PC-3 (cell line): ENCODE measurements at places on chromosomes 3 and 15. TPM values are rescaled to one million over a fixed set of nuclear protein-coding genes. Genes with fewer than 3 reads are reported as not detected.

DNA sequence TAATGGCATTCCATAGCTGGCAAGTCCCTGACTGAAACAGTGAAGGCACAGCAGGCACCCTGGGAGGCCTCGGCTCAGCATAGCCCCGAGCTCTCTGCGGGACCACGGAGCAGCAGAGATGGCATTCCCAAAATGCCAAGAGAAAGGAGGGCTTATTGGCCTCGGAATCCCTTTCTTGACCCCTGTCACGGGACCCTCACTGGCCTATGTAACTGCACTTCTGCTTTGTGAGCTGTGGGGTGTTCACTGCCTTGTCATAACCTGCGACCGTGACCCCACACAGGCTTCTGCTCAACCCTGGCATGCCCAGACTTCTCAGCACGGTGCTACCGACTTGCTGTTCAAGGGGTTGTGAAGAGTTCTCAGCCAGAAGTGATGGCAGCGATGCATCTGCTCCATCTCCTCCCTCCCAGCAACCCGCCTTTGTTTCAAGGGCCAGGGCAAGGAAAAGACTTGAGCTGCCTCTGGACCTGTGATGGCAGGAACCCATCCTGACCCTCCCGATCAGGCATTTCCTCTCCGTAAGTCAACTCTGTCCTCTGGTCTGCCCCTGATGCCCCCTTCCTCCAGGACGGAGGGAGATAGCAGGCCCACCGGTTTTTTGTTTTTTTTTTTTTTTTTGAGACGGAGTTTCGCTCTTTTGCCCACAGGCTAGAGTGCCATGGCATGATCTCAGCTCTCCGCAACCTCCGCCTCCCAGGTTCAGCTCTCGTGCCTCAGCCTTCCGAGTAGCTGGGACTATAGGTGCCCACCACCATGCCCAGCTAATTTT lies 30.5 kb downstream of the EHD4 start:
- no peak overlapping the region for H3K4me3 ChIP-seq
- no peaks in the 10 kb centered on the region for H3K27me3 ChIP-seq
- peaks cover 52% of the 10 kb centered on the region for H3K36me3 ChIP-seq

The MYO9A gene
- total RNA-seq: 14.3 and 18.3 TPM in 2 replicates

- peak; percentile 86 for DNase-seq
- H3K27me3 ChIP-seq: no peaks in the 10 kb centered on the region
- peak within 1 kb of the TSS; percentile 86 for H3K4me3 ChIP-seq
Measured at GRCh38 chr15:43133430-43134156, at the start of gene TMEM62. Gene TMEM62, plus strand, starts transcription at chr15:43133586. Its CDS starts 217 bp downstream, at chr15:43133803.

The DNAH12 gene
- total RNA-seq: 0.07 TPM in 1 of 2 replicates, not detected in the other

DNA sequence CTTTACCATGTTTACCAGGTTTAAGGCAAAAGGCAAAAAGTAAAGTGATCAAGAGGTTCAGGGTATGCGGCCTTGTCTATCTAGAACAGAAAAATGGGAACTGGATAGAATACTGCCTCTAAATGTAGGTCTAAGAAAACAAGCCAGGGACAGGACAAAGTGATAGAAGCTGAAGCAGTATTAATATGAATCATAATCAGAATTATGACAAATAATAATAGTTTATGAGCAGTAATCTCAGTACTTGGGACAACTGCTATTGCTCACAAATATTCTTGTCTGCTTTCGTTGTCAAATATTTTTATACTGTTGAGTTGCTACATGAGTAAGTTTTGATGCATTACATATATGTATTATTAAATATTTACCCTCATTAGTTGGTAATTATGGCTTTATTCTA lies 356.9 kb upstream of the RBMS3 start:
- no peaks in the 10 kb centered on the region for H3K36me3 ChIP-seq
- peaks cover 14% of the 10 kb centered on the region for H3K4me1 ChIP-seq
- no peak overlapping the region for H3K27ac ChIP-seq
- no peak overlapping the region for H3K4me3 ChIP-seq
- H3K27me3 ChIP-seq: no peaks in the 10 kb centered on the region
- no peak for DNase-seq

DNA sequence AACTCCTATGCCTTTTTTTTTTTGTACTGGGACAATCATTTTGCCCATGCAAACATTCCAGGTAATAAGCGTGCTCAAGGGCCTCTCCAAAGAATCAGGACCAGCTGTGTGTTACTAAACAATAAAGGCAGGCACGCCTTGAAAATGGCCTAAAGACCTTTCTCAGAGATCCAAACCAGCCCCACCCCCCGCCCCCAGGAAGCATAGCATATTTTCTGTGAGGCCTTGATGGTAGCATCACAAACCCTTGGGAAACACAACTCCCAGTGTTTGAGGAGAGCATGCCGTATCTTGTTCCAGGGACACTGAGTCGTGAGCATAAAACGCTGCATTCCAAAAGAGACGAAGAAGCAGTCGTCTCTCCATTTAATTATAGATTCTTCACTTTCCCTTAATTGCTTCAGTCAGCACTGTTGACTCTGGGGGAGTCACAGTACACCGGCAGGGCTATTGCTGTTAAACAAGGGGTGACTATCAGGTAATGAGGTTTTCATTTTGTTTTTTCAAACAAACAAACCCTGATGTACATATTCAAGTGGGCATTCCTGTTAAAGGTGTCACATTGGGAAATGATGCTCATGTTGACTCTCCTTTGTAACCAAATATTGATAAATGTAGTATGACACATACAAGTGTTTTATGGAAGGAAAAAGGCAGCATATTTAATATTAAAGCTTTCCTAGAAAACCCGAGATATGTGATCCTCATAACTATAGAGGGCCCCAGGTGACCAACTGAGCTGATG lies 4.4 kb upstream of the TPM1 start:
- H3K4me3 ChIP-seq: no peak overlapping the region
- H3K27me3 ChIP-seq: no peaks in the 10 kb centered on the region
- H3K27ac ChIP-seq: no peak overlapping the region
- no peaks in the 10 kb centered on the region for H3K36me3 ChIP-seq
- H3K4me1 ChIP-seq: no peaks in the 10 kb centered on the region

The ALCAM gene
- total RNA-seq: 168 and 169 TPM in 2 replicates

- H3K4me1 ChIP-seq: peaks cover 16% of the 10 kb centered on the region
- no peaks in the 10 kb centered on the region for H3K36me3 ChIP-seq
- no peak for DNase-seq
- H3K27ac ChIP-seq: no peak overlapping the region
- no peaks in the 10 kb centered on the region for H3K27me3 ChIP-seq
- no peak overlapping the region for H3K4me3 ChIP-seq
Measured at GRCh38 chr3:17090280-17090983, 205.7 kb downstream of the PLCL2 start.

DNA sequence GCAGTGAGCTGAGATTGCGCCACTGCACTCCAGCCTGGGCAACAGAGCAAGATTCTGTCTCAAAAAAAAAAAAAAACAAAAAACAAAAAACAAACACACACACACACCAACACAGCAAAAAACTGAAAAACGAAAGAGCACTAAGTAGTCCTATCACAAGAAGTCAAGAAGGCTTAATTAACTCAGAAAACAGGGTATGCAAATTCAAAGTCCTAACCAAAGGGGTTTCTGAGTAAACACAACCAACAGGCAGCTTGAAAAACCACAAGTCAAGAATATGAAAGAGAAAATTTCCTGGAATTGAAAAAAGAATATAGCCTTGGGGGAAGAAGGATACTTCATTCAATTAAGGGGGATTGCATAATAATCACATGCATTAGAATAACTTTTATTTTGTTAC lies 37.7 kb upstream of the PARP14 start:
- no peaks in the 10 kb centered on the region for H3K27me3 ChIP-seq
- no peak overlapping the region for H3K27ac ChIP-seq
- H3K4me3 ChIP-seq: no peak overlapping the region
- H3K4me1 ChIP-seq: no peaks in the 10 kb centered on the region
- no peaks in the 10 kb centered on the region for H3K36me3 ChIP-seq

DNA sequence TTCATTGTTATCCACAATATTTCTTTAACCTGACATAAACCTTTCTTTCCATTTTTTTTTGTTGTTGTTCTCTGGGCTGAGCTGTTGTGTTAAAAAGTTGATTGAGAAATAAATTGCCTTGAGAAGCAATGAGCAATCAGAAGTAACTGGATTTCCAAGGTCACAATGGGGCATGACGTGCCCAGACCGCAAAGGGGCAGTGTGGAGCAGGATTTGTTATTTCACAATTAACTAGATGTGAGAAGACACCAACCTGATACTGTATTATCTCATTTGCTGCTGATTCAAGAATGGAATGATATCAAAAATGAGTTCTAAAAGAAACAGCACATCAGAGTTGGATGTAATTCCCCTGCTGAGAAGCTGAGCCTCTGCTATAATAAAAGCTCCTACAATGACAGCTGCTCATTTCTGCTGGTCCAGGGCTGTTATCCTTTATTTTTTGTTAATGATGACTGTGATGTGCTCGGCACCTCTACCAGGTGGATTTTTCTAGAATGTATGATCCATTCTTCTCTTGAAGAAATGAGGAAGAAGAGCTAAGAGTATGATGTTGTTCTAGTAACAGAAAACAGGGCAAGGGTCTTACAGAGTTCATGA lies 28.1 kb downstream of the CPNE4 start:
- no peaks in the 10 kb centered on the region for H3K36me3 ChIP-seq
- no peak overlapping the region for H3K27ac ChIP-seq
- H3K4me3 ChIP-seq: no peak overlapping the region
- no peaks in the 10 kb centered on the region for H3K27me3 ChIP-seq
- peak; percentile 59 for DNase-seq

- peaks cover 4% of the 10 kb centered on the region; the same call in 1 of the 2 replicates for H3K4me1 ChIP-seq
- no peaks in the 10 kb centered on the region for H3K36me3 ChIP-seq
- H3K27ac ChIP-seq: no peak overlapping the region
- no peak for DNase-seq
Measured at GRCh38 chr15:81080996-81081395, 53.1 kb upstream of the CFAP161 start.

GRCh38 chr3:61638741-61639140 lies 77.4 kb downstream of the PTPRG start:
- H3K4me3 ChIP-seq: no peak overlapping the region
- H3K36me3 ChIP-seq: no peaks in the 10 kb centered on the region
- no peak for DNase-seq
- no peak overlapping the region for H3K27ac ChIP-seq
- H3K27me3 ChIP-seq: no peaks in the 10 kb centered on the region

The SEC22A gene
- total RNA-seq: 34.3 and 37.9 TPM in 2 replicates

The ELL3 gene
- total RNA-seq: 15.0 and 35.8 TPM in 2 replicates

GRCh38 chr3:156050918-156051317 lies 69.5 kb upstream of the KCNAB1 start:
- H3K4me3 ChIP-seq: no peak overlapping the region
- peak; percentile 18 for DNase-seq
- H3K27me3 ChIP-seq: no peaks in the 10 kb centered on the region
- H3K36me3 ChIP-seq: no peaks in the 10 kb centered on the region

GRCh38 chr3:23189187-23189586 lies 13.9 kb upstream of the UBE2E2 start:
- no peak for DNase-seq
- no peak overlapping the region for H3K27ac ChIP-seq
- no peaks in the 10 kb centered on the region for H3K27me3 ChIP-seq
- no peak overlapping the region for H3K4me3 ChIP-seq
- no peaks in the 10 kb centered on the region for H3K36me3 ChIP-seq

- no peak overlapping the region for H3K27ac ChIP-seq
- H3K27me3 ChIP-seq: no peaks in the 10 kb centered on the region
- H3K36me3 ChIP-seq: no peaks in the 10 kb centered on the region; the same call in 1 of the 2 replicates
- H3K4me3 ChIP-seq: no peak overlapping the region
Measured at GRCh38 chr3:184158404-184158803, 3.2 kb downstream of the DVL3 start.

DNA sequence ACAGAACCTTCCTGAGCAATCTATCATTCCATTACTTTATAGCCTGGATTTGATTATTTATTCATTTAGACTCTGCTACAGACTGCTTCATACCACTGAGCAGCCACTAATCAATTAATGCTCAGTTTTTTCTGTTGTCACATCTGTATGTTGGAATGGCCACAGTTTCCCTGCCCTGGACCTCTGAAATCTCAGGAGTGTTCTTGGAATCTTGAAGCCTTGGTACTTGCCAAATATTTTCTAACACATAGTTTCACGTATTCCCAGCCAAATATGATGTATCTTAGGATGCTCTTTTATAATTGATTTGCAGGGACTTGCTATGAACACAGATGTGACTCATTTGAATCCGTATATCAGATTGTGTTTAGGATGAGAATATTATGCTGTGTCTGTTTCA lies 225.8 kb downstream of the TAFA4 start:
- no peaks in the 10 kb centered on the region for H3K27me3 ChIP-seq
- no peak for DNase-seq
- no peaks in the 10 kb centered on the region for H3K36me3 ChIP-seq
- no peak overlapping the region for H3K4me3 ChIP-seq
- no peak overlapping the region for H3K27ac ChIP-seq

- H3K27ac ChIP-seq: no peak overlapping the region
- H3K4me3 ChIP-seq: no peak overlapping the region
- no peak for DNase-seq
- no peaks in the 10 kb centered on the region for H3K27me3 ChIP-seq
- H3K4me1 ChIP-seq: peaks cover 4% of the 10 kb centered on the region; the same call in 1 of the 2 replicates
- no peaks in the 10 kb centered on the region for H3K36me3 ChIP-seq
Measured at GRCh38 chr3:193772422-193772763, 179.4 kb downstream of the OPA1 start.

DNA sequence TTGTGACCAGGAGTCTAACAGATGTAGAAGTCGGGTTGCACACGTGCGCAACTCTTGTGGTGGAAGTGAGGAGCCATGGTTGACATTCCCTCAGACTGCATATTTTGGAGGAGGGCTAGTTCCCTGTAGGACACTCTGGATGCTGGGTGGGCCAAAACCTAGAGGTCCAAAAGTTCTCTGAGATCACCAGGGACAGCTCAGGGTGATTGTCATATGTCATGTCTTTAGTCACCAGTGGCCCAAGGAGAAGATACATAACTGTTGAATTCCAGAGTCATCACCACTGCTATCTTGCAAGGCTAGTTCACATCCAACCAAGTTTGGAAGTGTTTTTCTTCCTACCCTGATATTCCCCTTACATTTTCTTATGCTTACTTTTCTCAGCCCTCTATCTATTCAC lies 95.2 kb upstream of the C3orf80 start:
- H3K4me1 ChIP-seq: peaks cover 24% of the 10 kb centered on the region
- H3K27ac ChIP-seq: peak overlapping the region; percentile 19; the same call in 1 of the 2 replicates
- no peaks in the 10 kb centered on the region for H3K27me3 ChIP-seq

The GRAMD2A gene
- total RNA-seq: 0.07 TPM in 1 of 2 replicates, not detected in the other

DNA sequence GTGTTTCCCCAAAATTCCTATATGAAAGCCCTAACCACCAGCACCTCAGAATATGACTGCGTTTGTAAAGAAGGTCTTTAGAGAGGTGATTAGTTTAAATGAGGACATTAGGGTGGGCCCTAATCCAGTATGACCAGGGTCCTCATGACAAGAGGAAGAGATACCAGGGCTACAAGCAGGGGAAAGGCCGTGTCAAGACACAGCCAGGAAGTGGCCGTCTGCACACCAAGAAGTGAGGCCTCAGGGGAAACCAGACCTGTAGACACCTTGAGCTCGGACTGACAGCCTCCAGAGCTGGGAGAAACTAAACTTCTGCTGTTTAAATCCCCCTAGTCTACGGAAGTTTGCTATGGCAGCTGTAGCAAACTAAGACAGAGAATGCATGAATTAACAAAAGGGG lies 14.2 kb downstream of the KIF7 start:
- no peak overlapping the region for H3K27ac ChIP-seq
- H3K4me3 ChIP-seq: no peak overlapping the region
- H3K4me1 ChIP-seq: no peaks in the 10 kb centered on the region
- H3K27me3 ChIP-seq: no peaks in the 10 kb centered on the region
- H3K36me3 ChIP-seq: peaks cover 23% of the 10 kb centered on the region

GRCh38 chr3:167837466-167837865 lies 101.9 kb downstream of the SERPINI1 start:
- no peak overlapping the region for H3K4me3 ChIP-seq
- no peaks in the 10 kb centered on the region for H3K4me1 ChIP-seq
- no peaks in the 10 kb centered on the region for H3K36me3 ChIP-seq
- H3K27ac ChIP-seq: no peak overlapping the region
- H3K27me3 ChIP-seq: no peaks in the 10 kb centered on the region
- DNase-seq: peak; percentile 52

The NEK10 gene
- total RNA-seq: 0.98 and 1.7 TPM in 2 replicates

- no peak for DNase-seq
- H3K4me3 ChIP-seq: no peak overlapping the region
- H3K27ac ChIP-seq: no peak overlapping the region
- H3K4me1 ChIP-seq: no peaks in the 10 kb centered on the region
- H3K27me3 ChIP-seq: no peaks in the 10 kb centered on the region
Measured at GRCh38 chr3:131602011-131602779, 99.4 kb upstream of the MRPL3 start.
